ENCODE measurements at places on chromosomes 16 and 17.
A peak's percentile ranks its signal among the peaks of the same experiment; 100 is the strongest.

GRCh38 chr17:50949989-50950877 is 84.1 kb upstream of the TOB1 start:
- peak; percentile 91 for DNase-seq

- no peak for DNase-seq
Observed at GRCh38 chr17:2259769-2260536, 43.6 kb downstream of the SMG6 start.

DNA sequence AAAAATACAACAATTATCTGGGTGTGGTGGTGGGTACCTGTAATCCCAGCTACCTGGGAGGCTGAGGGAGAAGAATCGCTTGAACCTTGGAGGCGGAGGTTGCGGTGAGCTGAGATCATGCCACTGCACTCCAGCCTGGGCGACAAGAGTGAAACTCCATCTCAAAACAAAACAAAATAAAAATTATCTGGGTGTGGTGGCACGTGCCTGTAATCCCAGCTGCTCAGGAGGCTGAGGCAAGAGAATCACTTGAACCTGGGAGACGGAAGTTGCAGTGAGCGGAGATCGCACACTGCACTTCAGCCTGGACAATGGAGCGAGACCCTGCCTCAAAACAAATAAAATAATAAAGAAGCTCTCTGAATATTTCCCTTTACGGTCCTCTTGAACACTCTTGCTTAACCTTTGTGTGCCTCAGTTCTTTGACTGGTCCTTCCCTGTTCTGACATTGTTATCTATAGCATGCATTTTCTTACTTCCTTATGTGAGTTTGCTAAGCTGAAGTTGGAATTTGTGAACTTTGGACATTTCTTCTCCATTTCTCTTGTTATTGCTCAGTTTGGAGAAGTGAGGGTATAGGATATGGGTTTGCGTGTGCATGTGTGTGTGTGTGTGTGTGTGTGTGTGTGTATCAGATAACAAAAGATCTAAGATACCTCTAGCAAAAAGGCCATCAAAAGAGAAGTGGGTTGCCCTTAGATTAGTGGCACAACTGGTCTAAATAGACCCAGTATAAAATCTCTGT is 29.7 kb upstream of the WSB1 start:
- DNase-seq = no peak

DNA sequence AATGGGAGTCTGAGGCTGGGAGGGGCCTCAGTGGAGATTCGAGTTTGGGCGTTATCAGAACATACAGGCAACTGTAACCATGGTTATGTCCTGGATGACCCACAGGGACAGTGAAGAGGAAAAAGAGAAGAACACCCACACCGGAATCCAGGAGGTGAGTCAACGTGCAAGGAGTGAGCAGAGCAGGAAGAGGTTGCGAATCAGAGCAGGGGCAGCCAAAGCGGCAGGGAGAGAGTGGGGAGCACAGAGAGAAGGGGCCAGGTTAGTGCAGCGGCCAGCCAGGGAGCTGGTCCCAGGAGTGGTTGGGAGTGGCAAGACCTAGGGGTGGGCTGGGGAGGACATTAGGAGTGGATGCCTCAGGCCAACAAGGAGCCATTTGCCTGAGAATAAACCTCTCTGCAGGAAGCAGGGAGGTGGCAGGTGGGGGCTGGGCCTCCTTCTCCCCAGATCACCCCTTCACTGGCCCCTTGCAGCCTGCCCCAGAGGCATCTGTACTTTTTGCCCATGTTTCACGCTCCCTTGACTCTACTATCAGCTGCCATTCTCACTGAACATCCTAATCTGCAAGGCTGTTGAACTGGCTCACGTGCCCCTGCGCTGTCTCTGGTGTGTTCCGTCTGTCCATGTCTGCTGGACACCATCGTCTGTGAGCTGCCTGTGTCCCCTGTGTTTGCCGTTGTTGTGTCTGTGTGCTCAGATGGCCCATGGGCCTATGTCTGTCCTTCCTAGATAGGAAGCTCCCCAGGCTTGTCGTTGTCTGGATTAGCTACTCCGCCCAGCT is 5.1 kb downstream of the KRT13 start:
- no peak for DNase-seq

DNA sequence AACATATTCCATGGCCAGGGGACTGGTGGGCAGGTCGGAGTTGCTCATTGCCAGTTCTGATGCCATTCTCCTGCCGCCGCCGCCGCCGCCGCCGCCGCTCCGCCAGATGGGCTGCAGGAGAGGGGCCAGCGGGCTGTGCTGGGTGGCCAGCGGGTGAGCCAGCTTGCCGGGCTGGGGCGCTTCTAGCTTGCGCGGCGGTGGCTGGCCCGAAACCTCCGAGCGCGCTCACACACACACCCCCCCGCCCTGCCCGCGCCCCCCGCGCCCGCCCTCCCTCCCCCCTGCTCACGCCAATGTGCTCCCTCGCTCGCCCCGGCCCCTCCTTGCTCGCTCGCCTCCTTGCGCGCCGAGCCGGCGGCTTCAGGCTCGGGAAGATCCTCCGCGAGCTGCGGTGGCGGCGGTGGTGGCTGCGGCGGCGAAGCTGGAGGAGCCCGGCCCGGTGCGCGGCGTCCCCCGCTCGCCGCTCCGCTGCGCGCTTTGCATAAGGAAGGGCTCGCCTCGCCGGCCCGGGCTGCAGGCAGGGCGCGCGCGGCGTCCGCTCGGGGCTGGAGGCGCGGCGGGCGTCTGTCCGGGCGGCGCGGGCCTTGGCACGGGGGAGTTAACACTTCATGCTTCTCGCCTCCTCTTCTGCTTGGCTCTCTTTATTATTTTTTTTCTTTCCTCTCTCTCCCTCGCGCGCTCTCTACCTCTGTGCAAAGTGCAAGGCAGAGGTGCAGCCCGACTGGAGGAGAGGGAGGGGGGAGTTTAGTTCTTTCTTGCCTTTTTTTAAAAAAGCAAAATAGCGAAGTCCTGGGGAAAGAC is 500 bp downstream of the MAF start:
- peak; percentile 88 for DNase-seq

- no peak for DNase-seq
Observed at GRCh38 chr16:8760021-8760420, 37.4 kb downstream of the TMEM186 start.

- no peak for DNase-seq
Observed at GRCh38 chr16:11685844-11686618, 17.8 kb downstream of the SNN start.

DNA sequence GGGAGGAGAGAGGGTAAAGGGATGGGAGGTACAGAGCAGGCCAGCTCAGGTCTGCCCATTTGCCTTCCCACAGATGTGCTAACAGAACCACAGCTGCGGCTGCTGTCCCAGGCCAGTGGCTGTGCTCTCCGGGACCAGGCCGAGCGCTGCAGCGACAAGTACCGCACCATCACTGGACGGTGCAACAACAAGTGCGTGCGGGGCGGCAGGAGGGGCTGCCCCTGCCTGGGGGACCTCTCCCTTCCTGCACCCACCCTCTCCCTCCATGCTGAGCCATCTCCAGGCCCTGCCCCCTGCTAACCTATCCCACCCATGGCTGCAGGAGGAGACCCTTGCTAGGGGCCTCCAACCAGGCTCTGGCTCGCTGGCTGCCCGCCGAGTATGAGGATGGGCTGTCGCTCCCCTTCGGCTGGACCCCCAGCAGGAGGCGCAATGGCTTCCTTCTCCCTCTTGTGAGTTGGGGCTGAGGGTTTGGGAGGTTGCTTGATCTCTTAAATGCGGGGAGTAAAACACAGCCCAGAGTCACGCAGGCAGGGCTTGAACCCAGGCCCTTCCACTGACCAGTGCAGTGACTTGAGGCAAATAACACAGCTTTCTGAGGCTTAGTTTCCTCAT is 1.2 kb downstream of the EPX start:
- DNase-seq = no peak

DNA sequence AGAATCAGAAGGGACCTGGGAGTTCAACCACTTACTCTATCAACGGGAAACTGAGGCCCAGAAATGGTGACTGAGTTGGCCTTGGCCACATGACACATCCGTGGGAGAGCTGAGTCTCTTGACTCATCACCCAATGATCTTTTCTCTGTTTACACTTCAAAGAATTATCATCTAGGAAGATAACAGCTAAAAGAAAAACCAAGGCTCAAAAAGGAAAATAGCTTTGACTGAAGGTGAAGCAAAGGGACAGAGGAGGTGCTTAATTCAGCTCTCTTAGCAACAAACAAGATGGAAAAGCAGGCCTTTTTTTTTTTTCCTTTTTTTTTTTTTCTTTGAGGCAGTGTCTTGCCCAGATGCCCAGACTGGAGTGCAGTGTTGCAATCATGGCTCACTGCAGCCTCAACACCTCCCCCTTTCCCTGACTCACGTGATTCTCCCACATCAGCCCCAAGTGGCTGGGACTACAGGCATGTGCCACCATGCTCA is 16.7 kb downstream of the ERCC4 start:
- DNase-seq = no peak

- peak; percentile 62 for DNase-seq
Observed at GRCh38 chr17:9906616-9907015, 1.5 kb upstream of the RCVRN start.

DNA sequence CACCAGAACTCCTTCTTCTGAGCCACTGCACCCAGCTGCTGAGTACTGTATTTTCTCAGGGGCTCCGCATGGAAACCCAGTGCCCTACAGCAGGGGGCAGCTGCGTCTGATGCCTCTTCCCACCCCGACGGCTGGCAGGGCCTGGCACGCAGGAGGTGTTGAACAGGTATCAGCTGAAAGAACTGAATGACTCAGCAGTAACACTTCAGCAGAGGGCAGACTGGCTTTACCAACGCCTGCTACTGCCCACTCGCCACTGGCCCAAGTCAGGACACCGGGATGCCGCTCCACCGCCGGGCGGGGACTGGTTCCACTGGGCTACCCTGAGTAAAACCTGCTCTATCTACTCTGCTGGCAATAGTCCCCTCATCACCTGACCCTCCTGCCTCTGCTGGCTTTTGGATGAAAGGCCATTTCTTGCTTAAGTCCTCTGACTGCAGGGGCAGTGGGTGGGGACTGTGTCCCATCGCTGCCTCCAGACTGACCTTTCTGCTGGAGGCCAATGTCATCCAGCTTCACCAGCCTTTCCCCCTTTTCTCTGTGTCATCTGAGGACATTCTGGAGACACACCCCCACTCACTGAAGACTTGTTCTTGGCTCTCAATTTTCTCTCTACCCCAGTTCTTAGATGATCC is 100.4 kb upstream of the FA2H start:
- no peak for DNase-seq

GRCh38 chr16:47519546-47519945 is 58.4 kb downstream of the PHKB start:
- DNase-seq = no peak

- no peak for DNase-seq
Observed at GRCh38 chr17:39823407-39824054, 40.6 kb downstream of the IKZF3 start.

GRCh38 chr17:4074831-4075495 is 67.9 kb downstream of the ZZEF1 start:
- no peak for DNase-seq

- peak; percentile 85 for DNase-seq
Observed at GRCh38 chr16:30185683-30186421, 2.5 kb downstream of the CORO1A start.

DNA sequence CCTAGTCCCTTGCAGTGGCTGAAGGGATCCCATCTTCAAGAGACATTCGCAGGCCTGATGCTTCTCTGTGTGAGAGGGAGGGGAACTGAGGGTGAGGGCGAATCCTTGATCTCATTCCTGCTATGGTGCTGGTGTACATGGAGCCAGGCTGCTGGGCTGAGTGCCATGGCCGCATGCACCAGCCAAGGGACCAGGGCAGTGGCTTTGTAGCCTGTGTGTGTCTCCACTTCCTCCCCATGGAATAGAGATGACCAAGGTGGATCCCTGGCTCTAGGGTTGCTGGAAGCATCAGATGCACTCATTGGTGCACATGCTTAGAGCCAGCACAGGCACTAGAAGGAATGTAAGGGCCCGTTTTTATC is 195.0 kb downstream of the FOXL1 start:
- DNase-seq = no peak

DNA sequence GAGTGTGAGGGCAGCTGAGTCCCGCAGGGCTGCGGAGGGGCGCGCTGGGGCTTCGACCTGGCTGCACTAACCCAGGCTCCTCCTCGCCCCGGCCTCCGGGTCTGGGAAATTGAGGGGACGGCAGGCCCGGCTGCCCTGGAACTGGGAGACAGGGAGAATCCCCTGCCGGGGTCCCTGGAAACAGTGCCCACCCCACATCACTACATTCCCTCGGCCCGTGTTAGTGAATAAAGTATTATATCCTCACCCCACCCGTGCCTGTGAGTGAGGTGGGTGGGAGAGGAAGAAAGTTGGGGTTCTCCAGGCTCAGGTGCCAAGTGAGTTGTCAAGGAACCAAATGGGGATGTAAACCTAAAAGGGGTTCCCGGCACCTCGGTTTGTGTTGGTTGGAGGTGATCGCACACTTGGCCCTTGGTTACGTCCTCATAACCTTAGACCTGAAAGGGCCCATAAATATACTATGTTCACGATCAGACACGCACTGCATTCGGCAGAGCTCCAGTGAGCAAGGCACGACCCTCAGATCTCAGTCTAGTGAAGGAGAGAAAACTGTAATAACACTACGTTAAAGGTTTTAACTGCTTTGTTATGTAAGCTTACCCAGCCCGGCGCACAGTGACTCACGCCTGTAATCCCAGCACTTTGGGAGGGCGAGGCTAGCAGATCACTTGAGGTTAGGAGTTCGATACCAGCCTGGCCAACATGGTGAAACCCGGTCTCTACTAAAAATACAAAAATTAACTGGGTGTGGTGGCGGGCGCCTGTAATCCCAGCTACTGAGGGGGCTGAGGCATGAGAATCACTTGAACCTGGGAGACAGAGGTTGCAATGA is 11.2 kb downstream of the ZNF771 start:
- no peak for DNase-seq

GRCh38 chr16:84360170-84360569 is 8.2 kb upstream of the ATP2C2 start:
- DNase-seq = no peak

GRCh38 chr16:64545768-64546167 is 576.1 kb downstream of the CDH11 start:
- no peak for DNase-seq

DNA sequence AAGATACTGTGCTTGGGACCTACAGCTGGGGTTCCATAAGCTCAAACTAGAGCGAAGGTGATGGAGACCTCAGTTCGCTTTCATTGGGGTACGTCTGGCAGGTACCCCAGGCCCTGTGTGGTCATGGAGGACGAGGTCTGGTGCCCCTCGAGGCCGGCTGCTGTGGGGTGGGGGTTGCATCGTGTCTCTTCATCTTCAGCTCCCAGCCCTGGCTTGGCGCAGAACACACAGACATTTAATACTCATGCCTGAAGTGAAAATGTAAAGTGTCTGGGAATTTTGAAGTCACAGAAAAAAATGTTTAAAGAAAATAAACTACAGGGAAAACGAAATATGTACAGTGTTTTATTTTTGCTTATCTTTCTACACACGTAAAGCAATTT is 80.5 kb downstream of the TBC1D16 start:
- DNase-seq = no peak

DNA sequence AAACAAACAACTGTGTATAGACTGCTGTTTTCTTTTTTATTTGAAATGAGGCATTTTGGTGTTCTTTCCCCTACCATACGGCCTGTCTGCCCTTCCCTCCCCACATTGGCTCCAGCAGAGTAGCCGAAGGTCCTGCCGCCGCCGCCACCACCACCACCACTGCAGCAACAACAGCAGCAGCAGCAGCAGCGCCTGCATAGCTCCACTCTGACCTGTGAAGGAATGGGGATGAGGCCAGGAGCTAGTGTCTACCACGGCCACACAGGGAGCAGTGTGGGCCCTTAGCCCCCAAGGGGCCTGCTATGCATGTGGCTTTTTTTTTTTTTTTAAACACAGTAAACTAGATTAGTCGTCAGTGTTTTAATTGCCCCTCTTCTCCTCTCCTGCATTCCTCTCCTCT is 5.6 kb upstream of the CDK5R1 start:
- DNase-seq = no peak
